Natural killer cell treated with Interleukin-12 subunit alpha and Interleukin-12 subunit beta and Interleukin-15 and Interleukin-18, amount 100 ng/mL, for 72 hours (primary cell): ENCODE measurements at places on chromosomes 2 and 18. TPM values are rescaled to one million over a fixed set of nuclear protein-coding genes. Genes with fewer than 3 reads are reported as not detected.
A peak's percentile ranks its signal among the peaks of the same experiment; 100 is the strongest.

The LMAN2L gene
- total RNA-seq = 7.5 TPM

- no peak for DNase-seq
These were observed 9.3 kb upstream of the KCNS3 start for GRCh38 chr2:17869128-17869527.

The KLHL14 gene
- 0.22 TPM for total RNA-seq

DNA sequence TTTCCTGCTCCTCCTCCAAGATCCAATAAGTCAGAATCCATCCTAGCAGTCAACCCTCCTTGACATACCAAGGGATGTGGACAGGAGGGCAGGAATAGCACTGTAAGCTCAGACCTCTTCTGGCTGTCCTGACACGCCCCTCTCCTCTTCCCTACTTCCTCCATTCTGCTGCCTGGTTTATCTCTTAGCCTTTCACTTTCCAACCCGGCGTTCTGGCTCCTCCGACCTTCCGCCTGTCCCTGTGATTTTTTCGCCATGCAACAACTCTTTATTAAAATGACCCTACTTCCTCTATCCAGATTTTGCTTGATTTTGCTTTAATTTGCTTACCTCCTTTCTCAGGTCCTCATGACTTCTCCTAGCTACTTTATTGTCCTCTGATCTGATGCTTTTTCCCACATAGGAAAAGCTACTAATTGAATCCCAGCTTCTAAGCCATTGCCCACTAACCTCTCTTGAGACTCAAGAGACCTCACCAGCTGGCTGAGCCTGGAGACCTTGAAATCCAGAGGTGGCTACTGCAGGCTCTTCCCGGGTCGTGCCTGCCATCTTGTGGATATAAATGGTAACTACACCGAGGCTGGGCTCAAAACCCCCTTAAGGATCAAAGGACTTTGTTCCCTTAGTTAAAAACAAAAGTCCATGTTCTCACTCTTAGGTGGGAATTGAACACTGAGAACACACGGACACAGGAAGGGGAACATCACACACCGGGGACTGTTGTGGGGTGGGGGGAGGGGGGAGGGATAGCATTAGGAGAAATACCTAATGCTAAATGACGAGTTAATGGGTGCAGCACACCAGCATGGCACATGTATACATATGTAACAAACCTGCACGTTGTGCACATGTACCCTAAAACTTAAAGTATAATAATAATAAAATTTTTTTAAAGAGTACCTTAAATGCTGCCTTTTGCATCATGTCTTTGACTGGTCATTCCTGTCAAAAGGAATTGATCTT, 139.4 kb downstream of the AKAIN1 start:
- peak; percentile 63 for DNase-seq

The SPDYA gene
- total RNA-seq = 2.6 TPM

DNA sequence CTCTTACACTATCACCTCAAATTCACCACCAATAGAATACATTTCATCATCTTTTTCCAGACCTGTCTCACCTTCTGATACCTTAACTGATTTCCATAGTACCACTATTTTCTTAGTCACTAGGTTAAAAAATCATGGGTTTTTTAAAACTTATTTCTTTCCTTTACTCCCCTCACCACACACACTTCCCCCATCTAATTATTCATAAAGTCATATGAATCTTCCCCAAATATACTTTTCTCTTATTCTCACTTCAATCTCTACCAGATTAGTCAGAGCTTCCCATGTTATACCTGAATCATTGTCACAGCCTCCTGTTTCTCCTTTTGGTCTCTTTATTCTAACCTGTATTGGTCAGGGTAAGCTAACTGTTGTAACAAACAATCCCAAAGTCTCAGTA, 696.3 kb downstream of the BCL11A start:
- DNase-seq = no peak

The SNTG2 gene
- 0.31 TPM for total RNA-seq

GRCh38 chr2:156329031-156329926, 3.2 kb downstream of the NR4A2 start:
- DNase-seq = no peak

The LYPD6B gene
- not detected for total RNA-seq
